Cerebellar cortex (tissue), 1 donor: ENCODE measurements at places on chromosomes 2 and 18.

DNA sequence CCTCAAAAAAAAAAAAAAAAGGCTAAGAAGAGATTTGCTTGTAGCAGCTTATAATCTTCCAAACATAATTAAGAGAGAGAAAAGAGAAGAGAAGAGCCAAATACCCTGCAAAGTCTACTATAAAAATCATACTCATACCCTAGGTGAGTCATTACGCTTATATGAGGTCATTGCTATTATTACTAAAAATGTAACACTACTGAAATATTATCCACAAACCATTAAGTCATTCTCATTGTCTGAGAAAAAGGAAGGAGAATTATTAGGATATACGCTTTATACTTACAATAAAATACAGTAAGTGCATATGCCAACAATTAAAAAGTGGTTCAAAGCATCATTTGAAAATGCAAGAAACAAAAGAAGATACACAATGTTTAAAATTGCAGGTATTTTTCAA is 66.5 kb downstream of the COLEC12 start:
- no peak for DNase-seq

DNA sequence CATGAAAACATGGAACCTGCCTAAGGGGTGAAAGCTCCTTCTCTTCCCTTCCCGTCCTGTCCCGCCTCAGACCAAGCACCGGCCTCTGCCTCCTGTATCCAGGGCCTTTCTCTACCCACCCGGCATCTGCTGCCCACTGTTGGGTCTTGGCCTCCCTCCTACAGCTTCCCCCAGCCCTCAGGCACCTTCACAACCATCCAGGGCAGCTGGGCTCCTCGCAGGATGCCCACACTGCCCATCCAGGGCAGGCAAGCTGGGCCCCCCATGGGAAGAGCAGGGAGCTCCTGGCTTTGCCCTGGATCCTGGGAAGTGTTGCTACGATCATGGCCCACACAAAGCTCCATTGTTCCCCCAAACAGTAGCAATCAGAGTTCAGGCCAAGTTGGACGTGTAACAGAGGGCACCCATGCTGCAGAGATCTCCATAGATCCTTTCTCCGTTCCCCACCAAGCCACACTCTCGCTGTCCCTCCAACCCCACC is 206.6 kb downstream of the NDUFA10 start:
- no peak for DNase-seq

DNA sequence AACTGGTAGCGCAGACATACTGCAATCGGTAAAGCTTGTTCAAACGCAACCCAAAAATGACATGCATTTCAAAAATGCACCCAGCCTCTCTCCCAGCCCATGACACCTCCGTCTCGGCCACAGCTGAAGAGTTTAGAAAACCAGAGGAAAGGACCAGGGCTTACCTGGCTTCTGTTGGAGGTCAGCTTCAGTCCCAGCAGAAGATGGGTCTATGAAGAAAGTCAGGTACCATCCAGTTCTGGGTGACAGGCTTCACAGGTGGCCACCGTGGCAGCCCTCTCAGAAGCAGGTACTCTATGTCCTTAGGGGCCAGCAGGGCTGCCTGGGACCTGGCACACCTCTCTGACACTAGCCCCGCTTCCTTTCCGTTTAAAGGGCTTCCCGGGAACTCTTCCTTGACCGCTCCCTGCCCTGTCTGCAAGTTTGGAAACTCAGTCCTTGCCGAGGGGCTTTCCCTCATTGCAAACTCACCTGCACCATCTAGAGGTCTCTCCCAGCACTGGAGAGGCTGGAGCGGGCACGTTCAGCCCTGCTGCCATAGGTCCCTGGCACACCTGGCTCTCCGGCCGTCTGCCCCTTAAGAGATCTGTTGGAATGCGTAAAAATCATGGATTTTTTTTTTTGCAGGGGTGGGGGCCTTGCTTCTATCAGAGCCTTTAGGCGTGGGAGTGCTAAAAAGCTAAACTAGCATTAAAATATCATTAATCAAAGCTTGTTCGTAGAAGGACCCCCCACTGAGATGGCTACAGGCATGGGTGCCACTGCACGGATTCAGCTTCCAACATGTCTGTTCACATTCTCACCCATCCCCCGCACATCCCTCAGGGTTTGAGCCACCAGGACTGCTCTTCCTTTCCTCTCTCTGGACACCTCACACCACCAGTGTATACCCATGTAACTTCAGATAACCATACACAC is at the start of gene EDAR:
TSS of gene EDAR (minus strand) at position 425 of the 918 bp plus-strand sequence. CDS start 58,206 bp downstream, outside the sequence.
- peak; percentile 32 for DNase-seq

- DNase-seq = no peak
Observed at GRCh38 chr2:54569745-54570301, 113.7 kb downstream of the SPTBN1 start.

- no peak for DNase-seq
Observed at GRCh38 chr2:240795454-240795853, 24.6 kb downstream of the KIF1A start.

DNA sequence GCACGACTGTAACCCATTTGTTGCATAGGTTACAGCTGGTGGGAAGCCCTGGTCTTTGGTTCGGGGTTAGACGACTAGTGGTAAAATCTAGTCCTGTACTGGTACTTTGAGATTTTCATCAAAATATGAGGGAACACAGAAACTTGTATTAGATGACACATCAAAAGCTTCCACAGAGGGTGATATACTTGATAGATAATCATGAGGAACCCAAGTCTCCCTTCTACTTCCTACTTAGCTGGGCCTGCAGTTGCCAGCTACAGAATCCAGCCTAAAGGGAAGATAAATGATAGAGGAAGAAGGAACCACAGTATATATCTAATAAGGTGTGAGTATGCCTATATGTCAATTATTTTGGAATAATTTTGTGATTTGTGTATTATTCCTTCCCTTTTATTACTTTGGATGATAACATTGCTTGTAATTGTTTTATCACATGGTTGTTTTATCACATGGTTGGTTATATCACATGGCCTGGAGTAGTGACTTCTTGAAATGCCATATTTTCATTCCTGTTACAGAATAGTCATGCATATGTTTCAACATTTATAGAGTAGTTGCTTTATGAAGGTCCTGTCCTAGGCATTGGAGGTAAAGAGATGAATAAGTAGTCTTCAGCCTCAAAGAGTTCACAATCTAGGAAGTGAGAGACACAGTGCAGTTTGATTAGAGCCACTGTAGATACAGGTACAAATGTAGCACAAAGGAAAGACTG is 2.9 kb downstream of the AGPS start:
- no peak for DNase-seq

DNA sequence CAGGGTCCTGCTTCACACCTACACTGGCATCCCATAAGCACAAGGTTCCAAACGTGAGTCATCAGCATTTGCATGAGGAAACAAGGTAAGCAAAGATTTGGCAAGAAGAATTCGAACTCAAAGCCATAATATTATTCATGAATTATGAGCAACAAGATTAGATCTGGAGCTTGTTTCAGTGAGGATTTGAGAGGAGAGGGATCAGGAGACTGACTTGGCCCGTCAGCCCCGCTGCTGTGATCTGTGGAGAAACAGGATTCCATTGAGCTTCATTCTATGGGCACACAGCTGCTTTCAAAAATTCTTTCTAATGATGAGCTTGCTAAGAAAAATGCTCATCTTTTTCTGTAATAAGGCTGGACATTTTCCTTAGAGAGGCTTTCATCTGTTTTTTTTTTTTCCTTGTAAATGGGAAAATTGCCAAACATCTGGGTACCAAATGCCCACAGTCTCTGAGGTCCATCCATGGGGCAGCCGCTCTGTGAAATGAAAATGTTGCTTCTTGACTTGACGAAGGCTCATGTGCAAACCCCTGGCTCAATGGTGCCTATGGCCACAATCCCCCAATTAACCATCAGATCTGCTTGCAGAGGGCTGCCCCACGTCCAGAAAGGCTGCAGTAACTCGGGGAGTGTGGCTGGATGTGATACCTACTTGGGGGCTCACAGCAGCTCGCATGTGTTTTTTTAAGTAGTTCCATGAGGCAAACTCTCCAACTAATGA is 179.3 kb downstream of the TMEM18 start:
- DNase-seq = no peak

GRCh38 chr18:51066273-51066672 is 36.3 kb downstream of the SMAD4 start:
- no peak for DNase-seq

GRCh38 chr18:23867006-23867405 is 147.5 kb upstream of the TTC39C start:
- no peak for DNase-seq
